ENCODE measurements at places on chromosomes 2 and 18. TPM values are rescaled to one million over a fixed set of nuclear protein-coding genes. Genes with fewer than 3 reads are reported as not detected.

- DNase-seq = no peak
Measured at GRCh38 chr2:65992198-65992554, 442.7 kb upstream of the MEIS1 start.

GRCh38 chr2:223952280-223952968 is 4.8 kb upstream of the MRPL44 start:
- DNase-seq = no peak

DNA sequence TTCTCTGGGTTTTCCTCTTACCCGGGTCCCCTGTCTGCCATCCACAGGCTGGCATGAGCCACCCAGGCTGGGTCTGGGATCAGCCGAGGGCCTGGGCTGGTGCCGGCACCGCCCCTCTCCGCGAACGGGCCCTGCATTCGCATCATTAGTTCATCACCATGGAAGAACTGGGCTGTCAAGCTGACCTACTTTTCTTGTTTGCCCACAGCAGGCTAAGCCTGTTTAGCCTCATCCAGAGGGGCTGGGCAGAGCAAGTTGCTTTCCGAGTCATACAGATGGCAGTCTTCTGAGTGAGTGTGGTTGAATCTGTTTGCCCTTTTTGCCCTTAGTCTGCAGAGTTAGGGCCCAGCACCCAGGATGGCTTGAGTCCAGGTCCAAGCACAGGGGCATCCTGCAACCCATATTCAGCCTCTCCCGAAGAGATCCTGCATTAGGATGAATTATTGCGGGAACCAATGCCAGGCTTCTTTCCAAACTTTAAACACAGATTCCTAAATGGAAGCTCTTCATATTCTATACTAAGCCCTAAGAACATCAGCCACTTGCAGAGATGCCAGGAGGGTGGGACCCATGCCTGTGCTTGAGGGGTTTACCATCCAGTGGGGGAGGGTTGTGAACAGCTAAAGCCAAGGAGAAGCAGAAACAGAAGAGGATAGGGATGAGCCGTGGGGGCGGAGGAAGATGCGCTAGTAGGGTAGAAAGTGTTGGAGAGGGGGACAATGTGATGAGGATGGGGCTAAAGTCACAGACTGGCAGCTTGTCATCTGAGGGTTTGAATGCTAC is 68.0 kb downstream of the NPAS2 start:
- no peak for DNase-seq

DNA sequence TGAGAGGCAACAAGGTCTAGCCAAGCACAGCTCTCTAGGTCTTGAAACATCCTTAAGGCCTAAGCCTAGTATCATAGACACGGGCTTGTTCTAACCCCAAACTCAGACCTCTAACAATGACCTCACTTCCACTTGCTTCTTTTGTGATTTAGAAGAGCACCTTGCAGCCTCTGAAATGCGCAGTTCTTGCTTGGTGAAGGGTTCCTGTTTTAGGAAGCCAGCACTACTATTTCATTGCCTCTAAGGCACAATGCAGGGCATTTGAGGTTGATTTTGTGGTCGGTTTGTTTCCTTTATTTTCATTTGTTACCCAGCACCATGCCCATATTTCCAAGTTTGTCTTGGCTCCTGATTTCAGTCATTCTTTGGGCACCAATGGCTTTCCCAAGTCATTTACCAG is 117.0 kb upstream of the CYP1B1 start:
- DNase-seq = no peak

- no peak for DNase-seq
Measured at GRCh38 chr2:64634345-64635267, 19.1 kb downstream of the SERTAD2 start.

DNA sequence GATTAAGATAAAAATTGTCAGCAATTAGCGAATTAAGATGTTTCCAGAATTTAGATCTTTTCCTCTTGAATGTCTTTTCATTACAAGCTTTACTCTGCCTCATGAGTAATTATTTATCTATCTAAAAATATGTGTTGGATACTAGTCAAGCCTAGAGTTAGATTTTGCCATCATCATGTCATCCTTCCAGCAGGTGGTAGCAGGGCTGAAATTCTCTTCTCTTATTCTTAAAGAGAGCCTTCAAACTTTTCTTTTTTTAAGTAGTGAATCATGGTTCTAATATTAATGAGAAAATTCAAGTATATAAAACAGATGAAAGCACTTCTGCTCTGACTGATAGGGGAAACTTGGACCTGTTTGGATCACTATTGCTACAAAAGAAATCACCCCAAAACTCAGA is 240.7 kb upstream of the EPAS1 start:
- DNase-seq = no peak

GRCh38 chr18:67519592-67519991 is 3.1 kb upstream of the DSEL start:
- no peak for DNase-seq

DNA sequence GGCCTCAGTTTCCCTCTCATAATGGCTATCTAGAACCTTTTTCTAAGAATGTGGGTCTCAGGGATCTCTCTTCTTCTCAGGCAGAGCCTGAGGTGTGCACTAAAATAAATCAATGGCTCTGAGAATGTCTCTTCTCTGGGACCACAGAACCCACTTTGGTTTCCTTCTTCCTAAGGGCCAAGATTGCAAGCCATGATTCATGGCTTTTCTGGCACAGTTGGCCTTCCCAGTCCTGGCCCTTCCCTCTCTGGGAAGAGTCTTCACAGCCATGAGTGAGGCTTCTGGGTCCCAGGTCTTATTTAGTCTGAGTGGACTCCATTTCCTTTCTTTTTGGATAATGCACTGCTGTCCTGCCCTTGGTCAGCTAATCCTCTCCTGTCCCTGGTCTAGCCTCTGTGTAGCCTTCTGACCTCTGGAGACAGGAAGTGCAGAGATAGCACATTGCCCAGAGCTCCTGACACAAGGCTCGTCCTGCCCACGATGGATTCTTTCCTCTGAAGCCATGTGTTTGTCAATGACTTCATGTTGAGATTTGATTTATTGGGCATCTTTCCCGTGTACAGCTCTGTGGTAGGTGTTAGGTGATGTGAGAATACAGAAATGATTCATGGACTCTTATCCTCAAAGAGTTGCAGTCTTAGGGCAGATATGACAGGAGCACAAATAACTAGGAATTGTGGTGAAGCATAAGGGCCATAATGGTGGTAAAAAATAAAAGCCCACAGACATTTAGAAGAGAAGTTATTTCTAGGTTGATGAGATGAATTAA is 245.0 kb downstream of the CLIP4 start:
- no peak for DNase-seq

- DNase-seq = peak; percentile 77
Measured at GRCh38 chr2:30165050-30165520, 18.3 kb downstream of the YPEL5 start.

DNA sequence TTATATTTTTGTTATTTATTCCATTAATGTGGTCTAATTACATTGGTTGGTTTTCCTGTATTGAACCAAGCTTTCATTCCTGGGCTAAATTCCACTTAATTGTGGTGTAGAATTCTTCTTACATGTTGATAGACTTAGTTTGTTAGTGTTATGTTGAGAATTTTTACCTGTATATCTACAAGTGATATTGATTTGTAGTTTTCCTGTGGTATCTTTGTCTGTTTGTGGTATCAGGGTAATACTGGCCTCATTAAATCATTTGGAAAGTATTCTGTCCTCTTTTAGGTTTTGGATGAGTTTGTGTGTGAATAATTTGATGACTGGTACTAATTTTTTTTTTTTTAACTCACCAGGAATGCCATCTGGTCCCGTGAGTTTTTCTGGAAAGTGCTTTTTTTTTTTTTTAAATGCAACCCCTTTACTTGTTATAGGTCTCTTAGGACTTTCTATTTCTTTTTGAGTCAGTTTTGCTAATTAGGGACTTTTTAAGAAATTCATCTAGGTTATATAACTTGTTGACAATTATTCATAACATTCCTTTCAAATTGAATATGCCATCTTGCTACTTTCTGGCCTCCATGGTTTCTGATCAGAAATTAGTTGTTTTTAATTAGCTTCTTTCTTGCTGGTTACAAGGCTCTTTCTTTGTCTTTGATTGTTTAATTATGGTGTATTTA is 232.8 kb downstream of the CCDC85A start:
- DNase-seq = no peak

FIGN gene
- total RNA-seq = not detected

C2orf15 gene
- total RNA-seq = 0.87 TPM

TMEM169 gene
- total RNA-seq = 1.6 TPM

ATF2 gene
- total RNA-seq = 67.5 TPM

HOXD9 gene
- total RNA-seq = not detected

SH3BP4 gene
- 0.32 TPM for total RNA-seq

SAG gene
- total RNA-seq = 0.39 TPM

CBLN2 gene
- total RNA-seq = not detected

SLC30A3 gene
- 0.86 TPM for total RNA-seq
